ENCODE measurements at places on chromosomes 16 and 17. TPM values are rescaled to one million over a fixed set of nuclear protein-coding genes. Genes with fewer than 3 reads are reported as not detected.

GRCh38 chr17:62688398-62689160, 61.1 kb downstream of the MRC2 start:
- H3K27me3 ChIP-seq = no peaks in the 10 kb centered on the region
- no peak overlapping the region for H3K4me3 ChIP-seq
- H3K27ac ChIP-seq = no peak overlapping the region
- no peaks in the 10 kb centered on the region for H3K36me3 ChIP-seq
- H3K4me1 ChIP-seq = no peaks in the 10 kb centered on the region

Gene SLC4A1
- total RNA-seq = not detected

Gene FAM171A2
- total RNA-seq = 0.95 TPM

Gene EVPL
- 17.1 TPM for total RNA-seq

DNA sequence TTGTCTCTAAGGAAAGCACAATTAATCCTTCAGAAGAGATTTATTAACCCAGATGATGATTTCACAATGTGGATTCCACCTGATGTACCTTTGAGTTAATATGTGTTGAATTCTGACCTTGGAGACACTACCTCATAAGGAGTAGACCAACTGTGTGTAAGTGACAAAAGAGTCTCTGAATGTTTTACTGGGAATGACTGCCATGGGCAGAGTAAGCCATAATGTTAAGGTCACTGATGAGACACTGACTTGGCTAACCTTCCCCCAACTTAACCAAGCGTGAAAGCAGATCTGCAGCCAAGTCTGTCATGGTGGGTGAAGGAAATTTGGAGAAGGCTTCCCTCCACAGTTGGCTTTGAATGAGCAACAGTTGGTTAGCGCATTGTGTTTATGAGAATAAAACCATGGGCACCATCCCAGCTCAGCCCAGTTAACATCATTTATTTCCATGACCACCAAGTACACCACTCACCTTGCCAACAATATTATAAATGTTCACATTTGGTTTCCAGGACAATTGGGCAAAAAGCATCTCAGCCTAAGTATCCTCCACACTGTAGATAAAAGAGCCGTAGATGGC, 618.5 kb downstream of the KCNJ2 start:
- no peak for DNase-seq
- H3K4me1 ChIP-seq = no peaks in the 10 kb centered on the region
- H3K36me3 ChIP-seq = no peaks in the 10 kb centered on the region
- H3K4me3 ChIP-seq = no peak overlapping the region
- H3K27ac ChIP-seq = no peak overlapping the region

DNA sequence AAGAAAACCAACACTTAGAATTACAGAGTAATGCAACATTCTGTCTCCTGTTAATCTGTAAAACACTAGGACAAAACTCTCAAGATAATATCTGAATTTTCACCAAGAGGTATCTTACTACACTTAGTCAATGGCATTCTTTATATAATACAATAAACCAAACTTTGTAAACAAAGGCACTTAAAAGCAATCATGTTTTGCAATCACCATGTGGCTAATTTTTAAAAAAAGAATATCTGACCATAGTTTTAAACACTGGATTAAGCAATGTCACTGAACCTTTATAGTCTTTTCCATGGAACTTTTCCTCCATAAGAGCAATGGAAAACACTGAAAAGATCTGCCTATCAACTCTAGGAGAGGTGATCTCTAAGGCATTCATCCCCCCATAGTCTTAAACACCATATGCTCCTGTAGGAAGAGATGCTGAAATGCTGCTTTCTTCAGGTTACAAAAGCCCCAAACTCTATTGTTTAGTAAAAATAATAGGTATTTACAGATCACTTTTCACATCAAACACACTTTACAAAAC, 144.2 kb upstream of the CORO6 start:
- H3K27ac ChIP-seq = no peak overlapping the region
- no peaks in the 10 kb centered on the region for H3K4me1 ChIP-seq
- no peak for DNase-seq
